Activated CD8-positive, alpha-beta memory T cell treated with anti-CD3 and anti-CD28 coated beads for 36 hours (primary cell): ENCODE measurements at places on chromosomes 16 and 17. TPM values are rescaled to one million over a fixed set of nuclear protein-coding genes. Genes with fewer than 3 reads are reported as not detected.

GGT6 gene
- not detected for total RNA-seq

P3H4 gene
- total RNA-seq: 3.3 TPM

RPA1 gene
- 191 TPM for total RNA-seq

WNT3 gene
- total RNA-seq: not detected

TBC1D3D gene
- total RNA-seq: 0.10 TPM

C1QTNF1 gene
- 0.19 TPM for total RNA-seq

RBFOX1 gene
- not detected for total RNA-seq

KCNJ12 gene
- total RNA-seq: not detected

RNF222 gene
- not detected for total RNA-seq

C17orf67 gene
- total RNA-seq: 3.3 TPM

MFAP4 gene
- total RNA-seq: not detected

OR1F1 gene
- total RNA-seq: not detected

ST6GALNAC1 gene
- total RNA-seq: not detected
